Stimulated activated CD8-positive, alpha-beta memory T cell treated with anti-CD3 and anti-CD28 coated beads, Interleukin-15, amount 100 ng/mL, for 48 hours (primary cell): ENCODE measurements at places on chromosomes 3 and 15.

- DNase-seq: no peak
Measured at GRCh38 chr15:37220949-37221670, 120.8 kb upstream of the MEIS2 start.

DNA sequence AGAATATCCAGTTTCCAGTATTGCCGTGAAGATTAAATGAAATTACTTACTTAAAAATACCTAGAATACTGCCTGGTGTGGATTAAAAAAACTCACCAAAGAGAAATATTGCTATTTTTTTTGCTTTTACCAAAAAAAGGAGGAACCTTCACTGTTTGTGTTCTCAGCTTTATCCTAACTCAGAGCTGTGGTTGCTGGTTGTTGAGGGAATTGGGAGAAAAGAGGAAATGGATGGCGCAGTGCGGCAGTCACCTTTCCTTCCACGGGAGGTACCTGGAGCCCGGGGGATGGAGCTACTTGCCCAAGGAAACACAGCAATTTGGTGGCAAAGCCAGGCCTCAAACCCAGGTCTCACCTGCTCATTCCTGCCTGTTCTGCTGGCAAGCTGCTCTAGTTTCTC lies 270.3 kb downstream of the RPLP1 start:
- no peak for DNase-seq

- no peak for DNase-seq
Measured at GRCh38 chr3:8494327-8494726, 7.3 kb upstream of the LMCD1 start.

GRCh38 chr3:127644641-127645370 lies 15.8 kb downstream of the PODXL2 start:
- no peak for DNase-seq

GRCh38 chr3:186152889-186153292 lies 44.0 kb upstream of the ETV5 start:
- DNase-seq: no peak

DNA sequence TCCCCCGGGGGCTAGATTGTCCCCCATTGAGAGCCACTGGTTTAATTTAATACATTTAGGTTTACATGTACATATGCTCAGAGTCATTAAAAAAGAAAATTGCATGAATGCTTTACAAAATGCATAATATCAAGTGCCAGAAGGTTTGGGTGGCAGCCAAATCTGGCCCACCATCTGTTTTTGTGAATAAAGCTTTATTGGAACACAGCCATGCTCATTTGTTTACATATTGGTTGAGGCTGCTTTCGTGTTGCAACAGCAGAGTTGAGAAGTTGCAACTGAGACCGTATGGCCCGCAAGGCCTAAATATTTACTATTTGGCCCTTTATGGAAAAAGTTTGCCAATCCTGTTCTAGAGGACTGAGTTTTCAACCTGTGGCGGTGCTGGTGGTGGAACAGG lies 32.1 kb upstream of the RGMA start:
- DNase-seq: no peak

- no peak for DNase-seq
Measured at GRCh38 chr3:59016930-59017616, 32.8 kb downstream of the CFAP20DC start.
